ENCODE measurements at places on chromosomes 6 and 20.

- DNase-seq: no peak
These were observed 1.2 kb downstream of the DDR1 start for GRCh38 chr6:30885481-30885998.

DNA sequence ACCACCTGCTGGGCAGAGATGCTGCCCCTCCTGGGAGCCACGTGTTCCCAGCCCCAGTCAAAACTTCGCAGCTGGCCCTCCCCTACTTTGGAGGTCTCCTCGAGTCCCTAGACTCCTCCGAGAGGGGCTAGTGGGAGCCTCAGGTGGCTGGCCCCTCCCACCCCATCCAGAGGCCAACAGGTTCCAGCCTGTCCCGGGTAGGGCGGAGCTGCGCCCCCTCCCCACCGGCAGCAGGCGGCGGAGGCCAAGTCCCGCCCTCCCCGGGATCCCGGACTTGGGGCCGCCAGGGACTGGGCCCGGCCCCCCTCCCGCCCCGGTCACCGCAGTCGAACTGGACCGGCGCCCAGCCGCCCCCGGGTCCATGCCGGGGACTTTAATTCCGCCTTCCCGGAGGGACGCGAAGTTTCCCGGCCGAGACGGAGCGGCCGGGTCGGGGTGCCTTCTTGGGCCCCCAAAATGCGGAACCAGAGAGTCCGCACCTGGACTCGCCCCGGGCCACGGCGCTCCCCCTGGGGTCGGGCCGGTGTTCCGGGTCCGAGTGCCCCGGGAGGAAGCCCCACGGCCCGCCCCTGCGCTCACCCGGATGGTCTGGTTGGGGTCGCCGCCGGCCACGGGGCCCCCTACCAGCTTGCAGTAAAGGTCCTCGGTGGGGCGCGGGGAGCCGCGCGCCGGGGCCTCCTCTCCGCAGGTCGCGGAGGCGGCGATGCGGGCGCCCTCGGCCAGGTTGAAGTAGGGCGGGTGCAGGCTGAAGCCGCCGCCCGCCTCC, 559 bp downstream of the LAMA5 start:
- no peak for DNase-seq

- peak; percentile 25 for DNase-seq
These were observed 40.9 kb downstream of the DSTN start for GRCh38 chr20:17610566-17611289.

GRCh38 chr20:39849664-39850063, 839.4 kb downstream of the MAFB start:
- no peak for DNase-seq

DNA sequence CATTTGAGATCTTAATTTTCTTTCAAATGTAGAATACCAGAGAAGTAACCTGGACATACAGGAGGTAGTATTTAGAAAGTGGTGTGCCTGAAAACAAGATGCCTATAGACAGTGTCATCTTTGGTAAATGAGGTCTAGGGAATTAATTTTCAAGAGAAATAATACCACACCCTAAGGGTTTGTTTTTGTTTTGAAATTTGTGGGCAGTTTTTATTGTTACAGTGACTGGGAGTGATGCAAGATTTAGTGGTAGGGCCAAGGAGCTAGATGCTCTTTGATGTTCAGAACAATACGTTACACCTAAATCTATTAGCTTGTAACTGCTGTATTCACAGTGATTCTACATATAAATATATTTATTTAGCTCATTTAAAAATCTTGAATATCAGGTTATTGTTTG, 856.5 kb upstream of the MAP3K7 start:
- DNase-seq: no peak

DNA sequence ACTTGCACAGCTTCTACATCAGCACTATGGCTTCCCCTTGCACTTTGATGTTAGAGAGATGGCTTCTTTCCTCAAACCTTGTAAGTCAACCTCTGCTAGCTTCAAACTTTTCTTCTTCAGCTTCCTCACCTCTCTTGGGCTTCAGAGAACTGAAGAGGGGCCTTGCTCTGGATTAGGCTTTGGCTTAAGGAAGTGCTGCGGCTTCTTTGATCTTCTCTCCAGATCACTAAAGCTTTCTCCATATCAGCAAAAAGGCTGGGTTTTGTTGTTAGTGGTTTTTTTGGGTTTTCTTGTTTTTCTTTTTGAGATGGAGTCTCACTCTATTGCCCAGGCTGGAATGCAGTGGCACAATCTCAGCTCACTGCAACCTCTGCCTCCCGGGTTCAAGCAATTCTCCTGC, 24.0 kb downstream of the CDK5RAP1 start:
- DNase-seq: no peak

- no peak for DNase-seq
These were observed 11.7 kb downstream of the MYLIP start for GRCh38 chr6:16140607-16141006.

DNA sequence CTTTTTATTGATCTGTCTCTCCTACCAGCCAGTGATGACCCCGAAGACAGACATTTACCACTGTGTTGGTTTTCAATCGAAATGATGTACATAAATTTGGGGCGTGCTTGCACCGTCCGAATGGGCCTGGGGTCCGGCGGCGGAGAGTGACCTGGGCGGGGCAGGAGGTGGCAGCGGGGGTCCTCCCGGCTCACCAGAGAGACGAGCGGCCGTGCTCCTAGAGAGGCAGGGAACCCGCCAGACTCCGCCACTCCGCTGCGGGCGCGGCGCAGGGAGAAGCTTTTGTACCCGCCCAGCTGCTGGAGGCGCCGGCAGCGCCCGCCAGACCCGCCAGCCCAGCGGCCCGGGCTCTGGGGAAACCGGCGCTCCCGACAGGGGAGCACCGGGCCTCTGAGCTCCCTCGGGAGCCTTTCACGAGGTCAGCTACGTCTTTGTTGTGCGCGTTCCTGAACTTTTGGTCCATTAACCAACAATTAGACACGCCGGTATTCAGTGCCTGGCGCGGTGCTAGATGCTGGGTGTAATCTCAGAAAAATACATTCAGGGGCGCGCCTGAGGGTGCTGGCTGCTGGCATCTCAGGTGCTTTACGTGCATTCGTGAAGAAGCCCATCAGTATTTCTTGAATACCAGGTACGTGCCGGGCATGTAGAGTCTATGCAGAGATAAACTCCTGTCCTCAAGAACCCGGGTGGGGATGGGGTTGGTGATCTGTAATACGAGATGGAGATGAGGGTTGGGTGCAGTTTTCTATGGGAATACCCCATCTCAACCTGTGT, at the start of gene PGBD1:
Gene PGBD1 (plus strand): TSS at position 285 of the 777 bp plus-strand sequence. CDS start 2,242 bp downstream, outside the sequence.
- DNase-seq: peak; percentile 13

- DNase-seq: no peak
These were observed 274.7 kb upstream of the SUPT3H start for GRCh38 chr6:45652416-45652815.

DNA sequence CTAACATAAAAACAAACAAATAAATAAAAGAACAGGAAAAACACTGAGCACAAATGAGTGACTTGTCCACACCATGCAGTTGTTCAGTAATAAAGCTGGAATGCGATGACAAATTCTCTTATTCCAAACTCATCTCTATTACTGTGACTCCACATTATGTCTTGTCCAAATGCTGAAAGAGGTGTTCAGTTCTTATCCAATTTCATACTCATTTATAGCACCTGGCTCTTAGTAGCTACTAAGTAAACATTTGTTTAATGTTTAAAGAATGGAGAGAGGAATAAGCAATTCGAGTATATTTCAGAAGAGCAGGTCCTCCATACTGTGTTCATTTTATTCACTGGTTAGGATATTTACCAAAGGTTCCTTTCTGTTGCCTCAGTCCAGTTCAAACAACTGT, 439.0 kb upstream of the JAG1 start:
- DNase-seq: no peak

DNA sequence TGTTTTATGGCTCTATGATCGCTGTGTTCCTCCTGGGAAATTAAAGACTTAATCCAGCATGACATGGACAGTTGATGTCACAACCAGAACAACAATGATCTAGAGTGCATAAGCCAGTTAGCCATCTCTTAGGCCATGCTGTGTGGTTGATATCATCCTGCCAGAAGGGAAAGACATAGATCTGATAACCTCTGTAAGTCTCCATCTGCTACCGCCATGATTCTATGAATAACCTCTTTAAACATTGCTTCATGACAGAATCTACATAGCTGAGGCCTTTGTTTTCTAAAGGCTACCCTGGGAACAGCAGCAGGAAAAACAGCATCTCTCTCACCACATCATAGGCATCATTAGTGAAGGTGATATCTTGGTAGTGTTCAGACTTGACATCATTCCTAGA, 117.6 kb upstream of the PHACTR1 start:
- DNase-seq: no peak

- DNase-seq: peak; percentile 24
These were observed 14.3 kb downstream of the KLHL31 start for GRCh38 chr6:53651205-53651763.

- no peak for DNase-seq
These were observed 172.8 kb downstream of the KLHL32 start for GRCh38 chr6:97097068-97098047.
